Mucosa of descending colon (tissue), 3 donors: ENCODE measurements at places on chromosomes 6 and 20.

- no peak for DNase-seq
These were observed 38.6 kb downstream of the SLC9A8 start for GRCh38 chr20:49851231-49851705.

- no peak for DNase-seq
These were observed 8.4 kb downstream of the SDC4 start for GRCh38 chr20:45339799-45340198.

DNA sequence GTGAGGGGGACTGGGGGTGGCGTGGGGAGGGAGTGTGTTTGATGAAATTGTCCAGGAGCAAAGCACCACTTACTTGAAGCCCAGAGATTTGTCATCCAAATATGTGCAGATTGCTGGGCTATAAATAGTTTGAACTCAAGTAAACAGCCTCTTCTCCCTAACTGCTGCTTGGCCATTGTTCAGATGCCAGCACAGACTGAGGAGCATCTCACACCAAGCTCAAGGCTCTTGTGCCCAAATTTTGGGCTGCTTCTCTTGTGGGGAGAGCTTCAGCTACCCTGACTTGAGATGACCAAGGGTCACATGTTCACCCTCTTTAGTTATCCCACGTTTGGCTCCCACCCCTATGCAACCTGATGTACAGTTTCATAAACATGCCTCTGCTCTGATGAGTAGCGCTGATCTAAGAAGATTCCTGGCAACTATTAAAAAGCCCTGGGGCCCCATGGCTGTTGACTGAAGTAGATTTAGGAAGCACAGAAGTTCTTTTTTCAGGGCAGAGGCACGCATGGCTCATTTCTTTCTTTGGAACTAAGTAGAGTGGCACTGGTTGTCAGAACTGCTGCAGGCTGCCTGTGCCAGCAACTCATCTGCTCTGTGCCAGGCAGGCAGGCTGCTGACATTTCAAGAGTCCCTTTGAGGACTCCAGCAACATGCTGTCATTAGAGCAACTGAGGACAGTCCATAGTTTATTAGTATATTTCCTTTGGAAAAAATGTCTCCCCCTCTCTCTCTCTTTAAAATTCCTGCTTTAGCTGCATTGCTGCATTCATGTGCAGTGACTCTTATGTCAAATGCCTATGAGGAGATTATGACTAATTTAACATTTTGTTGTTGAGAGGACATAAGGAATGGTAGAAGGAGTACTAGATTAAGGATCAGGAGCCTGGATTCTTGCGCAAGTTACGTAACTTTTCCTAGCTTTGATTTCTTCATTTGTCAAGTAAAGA is 9.6 kb upstream of the PKIG start:
- DNase-seq, result no peak

DNA sequence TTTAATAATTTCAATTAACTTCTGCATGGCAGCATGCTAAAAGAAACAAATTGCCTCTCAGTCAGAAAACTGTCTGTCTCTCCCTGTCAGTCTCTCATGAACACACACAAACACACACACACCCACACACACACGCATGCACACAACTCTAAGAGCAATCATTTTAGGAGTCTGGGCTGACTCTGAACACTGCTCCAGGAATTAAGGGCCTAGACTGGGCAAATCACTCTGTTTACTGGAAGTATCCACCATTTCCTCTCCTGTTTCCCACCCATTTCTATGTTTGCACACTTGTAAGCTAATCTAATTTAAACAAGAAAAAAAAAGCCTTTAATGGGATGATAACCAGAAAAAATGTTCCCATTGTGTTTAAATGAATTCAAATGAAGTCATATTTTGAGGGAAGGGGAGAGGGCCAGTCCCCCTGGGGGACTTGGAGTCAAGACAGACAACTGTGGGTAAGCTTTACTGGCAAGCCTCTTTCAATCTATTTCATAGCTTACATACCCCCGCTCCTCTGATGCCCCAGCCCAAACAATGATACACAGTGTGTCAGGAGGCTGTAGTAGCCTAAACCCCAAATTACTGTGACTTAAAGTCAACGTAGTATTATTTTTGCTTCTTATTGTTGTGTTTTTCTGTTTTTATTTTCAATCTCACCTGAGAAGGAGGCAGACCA is 447.8 kb upstream of the FLRT3 start:
- DNase-seq, result no peak

- no peak for DNase-seq
These were observed 87.2 kb downstream of the CD40 start for GRCh38 chr20:46205349-46205748.

DNA sequence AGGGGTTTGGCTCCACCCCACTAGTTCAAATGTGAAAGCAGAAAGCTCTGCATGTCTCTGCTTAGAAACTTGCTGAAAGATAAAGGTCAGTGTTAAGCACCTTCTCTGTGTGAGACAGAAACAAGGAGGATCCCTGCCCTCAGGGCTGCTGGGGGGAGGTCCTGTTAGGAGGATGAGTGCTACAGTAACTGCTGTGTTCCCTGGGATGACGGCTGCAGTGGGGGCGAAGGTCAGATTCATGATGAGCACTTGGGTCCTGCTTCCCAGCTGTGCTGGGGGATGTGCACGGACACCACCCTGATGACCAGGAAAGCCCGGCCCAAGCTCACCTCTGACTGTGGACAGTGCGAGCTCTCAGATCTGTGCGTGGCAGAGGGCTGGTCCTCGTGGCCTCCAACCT is 252.6 kb downstream of the DLL1 start:
- DNase-seq, result no peak

DNA sequence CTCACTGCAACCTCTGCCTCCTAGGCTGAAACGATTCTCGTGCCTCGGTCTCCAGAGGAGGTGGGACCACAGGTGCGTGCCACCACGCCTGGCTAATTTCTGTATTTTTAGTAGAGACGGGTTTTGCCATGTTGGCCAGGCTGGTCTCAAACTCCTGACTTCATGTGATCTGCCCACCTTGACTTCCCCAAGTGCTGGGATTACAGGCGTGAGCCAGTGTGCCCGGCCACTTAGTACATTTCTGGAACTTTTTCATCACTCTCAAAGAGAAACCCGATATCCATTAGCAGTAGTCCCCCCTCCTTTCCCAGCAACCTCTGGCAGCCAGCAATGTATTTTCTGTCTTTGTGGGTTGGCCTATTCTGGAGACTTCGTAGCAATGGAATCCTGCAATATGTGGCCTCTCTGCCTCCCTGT is 109.8 kb downstream of the JARID2 start:
- DNase-seq, result no peak

GRCh38 chr6:6545616-6546317 is 42.8 kb upstream of the LY86 start:
- DNase-seq, result no peak

GRCh38 chr6:73058736-73059135 is 166.6 kb downstream of the KHDC1L start:
- no peak for DNase-seq

- DNase-seq, result no peak
These were observed 50.4 kb downstream of the JARID2 start for GRCh38 chr6:15296249-15296648.

- DNase-seq, result no peak
These were observed 96.6 kb upstream of the B3GAT2 start for GRCh38 chr6:71053475-71053874.

DNA sequence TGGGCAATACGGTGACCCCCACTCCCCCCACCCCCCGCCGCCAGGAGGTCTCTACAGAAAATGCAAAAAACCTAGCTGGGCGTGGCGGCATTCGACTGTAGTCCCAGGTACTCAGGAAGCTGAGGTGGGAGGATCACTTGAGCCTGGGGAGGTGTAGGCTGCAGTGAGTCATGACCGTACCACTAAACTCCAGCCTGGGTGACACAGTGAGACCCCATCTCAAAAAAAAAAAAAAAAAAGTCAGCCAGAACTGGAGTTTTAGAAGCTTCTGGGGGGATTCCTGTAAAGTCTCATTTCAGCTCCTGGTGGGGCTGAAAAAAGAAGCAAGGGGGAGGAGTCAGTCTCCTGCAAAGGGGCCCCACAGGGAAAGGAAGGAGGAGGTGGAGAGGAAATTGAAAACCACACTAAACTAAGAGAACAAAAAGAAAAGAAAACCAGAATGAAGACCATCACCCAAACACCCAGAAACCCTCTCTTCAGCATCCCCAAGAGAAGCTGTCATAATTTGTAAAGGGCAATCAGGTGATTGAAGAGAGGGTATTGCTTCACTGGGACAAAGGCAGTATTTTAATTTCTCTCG is 50.4 kb downstream of the NOL4L start:
- no peak for DNase-seq

DNA sequence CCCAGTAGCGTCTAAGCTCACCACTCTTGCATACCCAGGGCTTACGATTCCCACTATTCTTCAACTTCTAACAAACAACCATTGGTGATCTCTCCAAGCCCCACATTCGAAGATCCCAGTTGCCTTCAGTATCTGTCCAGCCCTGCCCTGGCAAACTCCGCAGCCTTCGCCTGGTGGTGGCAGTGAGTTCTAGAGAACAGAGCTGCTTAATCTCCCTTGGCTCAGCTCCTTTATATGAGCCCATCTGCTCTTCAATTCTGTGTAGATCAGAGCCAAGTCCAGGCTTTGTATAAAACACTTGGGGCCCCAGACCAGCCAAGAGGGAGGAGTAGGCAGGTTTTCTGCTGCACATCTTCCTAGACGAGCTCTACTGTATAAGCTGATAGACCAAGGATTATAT is 193.3 kb downstream of the PHACTR1 start:
- no peak for DNase-seq

- DNase-seq, result peak; percentile 87
These were observed at the start of gene SGK2 for GRCh38 chr20:43558412-43559146. Gene SGK2, plus strand, starts transcription at chr20:43559027. Its CDS starts 7,469 bp downstream, at chr20:43566496.

GRCh38 chr20:9280666-9281065 is 211.8 kb downstream of the PLCB4 start:
- DNase-seq, result no peak

- no peak for DNase-seq
These were observed 195.5 kb downstream of the MAFB start for GRCh38 chr20:40493549-40493948.

DNA sequence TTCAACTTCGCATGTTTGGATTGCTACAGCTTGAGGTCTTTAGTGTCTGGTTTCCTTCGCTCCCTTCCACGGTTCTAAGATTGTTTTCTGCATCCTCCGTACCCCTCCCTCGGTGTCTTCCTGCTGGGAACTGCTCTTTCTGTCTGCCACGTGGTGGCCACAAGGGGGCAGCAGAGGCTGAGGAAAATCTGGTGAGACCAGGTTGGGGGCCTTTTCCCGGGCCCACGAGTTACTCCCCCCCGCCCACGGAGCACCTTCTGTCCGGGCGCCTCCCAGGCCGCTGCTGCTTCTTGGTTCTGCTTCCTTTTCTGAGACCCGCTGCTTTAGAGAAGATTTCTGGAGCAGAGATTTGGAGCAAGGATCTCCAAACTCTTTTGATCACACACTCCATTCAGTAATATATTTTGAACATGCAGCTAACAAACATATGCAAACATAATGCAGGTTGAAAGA is 21.1 kb upstream of the NOTCH4 start:
- peak; percentile 71 for DNase-seq

DNA sequence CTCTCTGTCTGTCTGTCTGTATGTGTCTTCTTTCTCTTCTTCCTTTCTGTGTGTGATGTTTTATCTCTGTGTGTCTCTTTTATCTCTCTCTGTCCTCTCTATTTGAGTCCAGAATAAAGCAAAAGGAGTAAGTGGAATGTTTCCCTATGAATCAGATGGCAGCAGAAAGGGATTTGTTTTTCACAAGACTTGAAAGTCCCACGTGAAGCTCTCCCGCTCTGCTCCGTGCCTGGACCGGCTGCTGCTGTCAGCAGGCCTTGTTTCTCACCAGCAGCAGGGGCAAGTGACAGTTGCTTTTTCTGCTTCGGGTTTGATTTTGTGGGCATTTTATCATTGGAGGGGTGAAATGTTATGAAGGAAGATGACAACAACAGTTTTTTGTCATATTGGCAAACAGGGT is 212.7 kb downstream of the PACRG start:
- DNase-seq, result no peak

GRCh38 chr20:63178889-63179686 is 36.8 kb downstream of the YTHDF1 start:
- peak; percentile 35 for DNase-seq

GRCh38 chr6:3592371-3592941 is 135.6 kb upstream of the SLC22A23 start:
- no peak for DNase-seq

- peak; percentile 87 for DNase-seq
These were observed at the start of gene RBL1 for GRCh38 chr20:37095599-37096414. Gene RBL1, minus strand, starts transcription at chr20:37095997. Its CDS starts 69 bp downstream, at chr20:37095928.

DNA sequence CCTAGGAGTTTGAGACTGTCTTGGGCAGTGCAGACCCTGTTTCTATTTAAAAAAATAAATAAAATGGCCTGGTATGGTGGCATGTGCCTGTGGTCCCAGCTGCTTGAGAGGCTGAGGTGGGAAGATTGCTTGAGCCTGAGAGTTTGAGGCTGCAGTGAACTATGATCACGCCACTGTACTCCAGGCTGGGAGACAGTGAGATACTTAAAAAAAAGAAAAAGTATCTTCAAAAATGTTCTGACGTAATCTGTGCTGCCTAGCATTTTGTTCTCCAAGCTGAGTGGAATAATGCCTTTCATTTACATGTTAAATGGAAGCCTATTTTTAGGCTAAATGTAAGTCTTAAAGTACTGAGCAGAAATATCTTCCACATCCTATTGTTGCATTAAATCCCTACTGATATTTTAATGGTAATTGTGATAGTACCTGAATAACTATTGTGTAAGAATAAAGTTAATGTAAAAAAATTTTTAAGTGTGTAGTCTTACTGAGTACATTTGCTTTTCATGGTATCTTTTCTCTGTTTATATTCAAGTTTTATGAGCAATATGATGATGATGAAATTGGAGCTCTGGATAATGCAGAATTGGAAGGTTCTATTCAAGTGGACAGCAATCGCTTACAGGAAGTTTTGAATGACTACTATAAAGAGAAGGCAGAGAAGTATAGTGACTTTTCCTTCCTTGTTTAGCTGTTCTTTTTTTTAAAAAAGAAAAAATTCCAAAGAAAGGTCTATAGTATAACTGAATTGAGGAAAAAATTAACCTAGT is 4.2 kb upstream of the ZC2HC1B start:
- DNase-seq, result no peak

- DNase-seq, result peak; percentile 75
These were observed 114.9 kb downstream of the AKAP7 start for GRCh38 chr6:131250122-131250521.

DNA sequence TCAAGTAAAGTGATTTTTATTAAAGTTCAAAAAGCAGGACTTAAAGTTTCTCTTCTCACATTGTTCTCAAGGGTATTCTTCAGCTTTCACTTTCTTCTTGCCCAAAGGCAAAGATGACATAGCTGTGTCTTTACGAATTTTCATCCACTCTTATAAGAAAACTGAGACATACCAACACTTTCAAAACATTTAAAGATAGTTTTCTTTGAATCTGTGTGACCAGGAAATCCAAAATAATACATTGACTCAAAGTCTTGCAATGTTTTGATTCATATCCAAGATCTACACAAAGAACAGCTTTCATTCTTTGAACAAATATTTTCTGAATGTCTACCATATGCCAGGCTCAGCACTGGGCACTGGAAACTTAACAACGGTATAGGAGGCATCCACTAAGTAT is 117.9 kb downstream of the SIM1 start:
- DNase-seq, result no peak
